ENCODE measurements at places on chromosomes 6 and 20.

- no peak for DNase-seq
Measured at GRCh38 chr20:34715384-34715783, 11.2 kb downstream of the TP53INP2 start.

- DNase-seq: no peak
Measured at GRCh38 chr6:75893058-75893775, 144.2 kb downstream of the MYO6 start.

DNA sequence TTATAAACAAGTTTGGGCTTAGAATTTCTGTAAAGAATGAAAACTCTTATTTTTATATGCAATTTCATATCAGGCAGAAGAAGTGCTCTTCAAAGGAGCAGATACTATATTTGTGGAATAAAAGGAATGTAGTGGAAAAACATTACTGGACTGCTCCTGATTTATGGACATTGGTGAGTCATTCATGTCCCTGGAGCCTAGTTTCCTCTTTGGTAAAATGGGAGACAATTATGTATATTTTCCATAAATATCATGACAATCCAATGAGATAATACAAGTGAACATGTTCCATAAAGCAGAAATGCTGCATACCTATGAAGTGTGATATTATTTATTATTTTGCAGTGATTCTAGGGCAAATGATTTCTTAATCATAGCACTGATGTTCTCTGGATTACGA, 445.8 kb upstream of the CITED2 start:
- DNase-seq: no peak

DNA sequence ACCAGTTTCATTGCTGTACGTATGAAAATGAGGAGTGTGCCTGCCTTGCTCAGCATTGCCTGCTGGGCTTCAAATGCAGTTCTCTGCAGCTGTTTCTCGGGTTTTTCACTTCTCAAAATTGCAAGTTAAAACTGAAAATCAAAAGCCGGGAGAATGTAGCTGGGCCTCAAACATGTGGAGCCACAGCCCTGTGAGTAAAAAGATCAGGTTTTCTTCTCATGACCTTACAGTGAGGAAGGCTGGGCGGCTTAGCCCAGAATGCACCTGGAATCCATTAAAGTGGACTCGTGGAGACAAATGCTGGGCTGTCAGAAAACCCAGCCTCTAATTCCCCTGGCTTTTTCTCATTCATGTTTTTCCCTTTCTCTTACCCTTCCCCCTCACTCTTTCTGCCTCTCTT, 34.4 kb downstream of the DSE start:
- no peak for DNase-seq

GRCh38 chr6:2913621-2914317, 10.7 kb upstream of the SERPINB9 start:
- DNase-seq: no peak
